ENCODE measurements at places on chromosomes 7 and 10. TPM values are rescaled to one million over a fixed set of nuclear protein-coding genes. Genes with fewer than 3 reads are reported as not detected.

Gene DHX32
- polyA plus RNA-seq = 22.0 TPM

Gene PAPOLB
- polyA plus RNA-seq = 0.04 TPM

Gene HERC4
- polyA plus RNA-seq = 42.1 TPM

Gene SPDYE1
- 2.0 TPM for polyA plus RNA-seq

Gene MAP3K8
- polyA plus RNA-seq = 5.5 TPM

Gene STEAP1
- polyA plus RNA-seq = 3.5 TPM

Gene WDR86
- polyA plus RNA-seq = 1.7 TPM

Gene GPR158
- polyA plus RNA-seq = 0.07 TPM

Gene MYH16
- polyA plus RNA-seq = 0.08 TPM

GRCh38 chr7:115352375-115352774, 430.5 kb downstream of the MDFIC start:
- DNase-seq = peak; percentile 51

DNA sequence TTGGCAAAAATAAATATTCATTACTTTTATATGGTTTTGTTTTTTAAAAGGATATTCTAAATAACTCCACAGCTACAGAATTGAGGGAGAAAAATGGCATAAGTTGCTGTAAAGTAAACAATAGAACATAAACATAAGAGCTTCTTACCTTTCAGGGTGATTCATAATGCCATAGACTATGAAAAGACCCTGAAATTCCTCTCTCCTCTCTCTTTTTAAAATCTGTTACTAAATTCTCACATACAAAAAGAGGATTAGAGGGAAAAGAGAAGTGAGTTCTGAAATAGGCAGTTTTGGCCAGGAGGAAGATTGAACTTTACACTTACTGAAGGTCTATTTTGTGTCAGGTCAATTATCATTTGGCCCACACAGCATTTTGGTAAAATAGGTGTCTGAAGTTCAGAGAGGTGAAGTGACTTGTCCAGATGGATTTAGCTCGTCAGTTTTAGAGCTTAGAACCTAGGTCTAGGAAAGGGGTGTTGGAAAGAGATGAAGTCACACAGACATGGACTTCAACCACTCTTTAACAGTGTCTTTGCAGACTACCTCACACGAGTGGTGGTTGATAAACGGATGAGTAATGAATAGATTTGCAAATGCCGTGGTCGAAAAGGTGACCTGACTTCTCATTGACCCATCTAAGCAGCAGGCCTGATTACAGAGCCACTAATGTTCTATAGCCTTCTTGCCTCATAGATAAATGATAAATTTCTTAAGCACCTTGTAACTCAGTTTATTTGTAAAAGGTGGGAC, 190.6 kb upstream of the CCDC6 start:
- DNase-seq = no peak

DNA sequence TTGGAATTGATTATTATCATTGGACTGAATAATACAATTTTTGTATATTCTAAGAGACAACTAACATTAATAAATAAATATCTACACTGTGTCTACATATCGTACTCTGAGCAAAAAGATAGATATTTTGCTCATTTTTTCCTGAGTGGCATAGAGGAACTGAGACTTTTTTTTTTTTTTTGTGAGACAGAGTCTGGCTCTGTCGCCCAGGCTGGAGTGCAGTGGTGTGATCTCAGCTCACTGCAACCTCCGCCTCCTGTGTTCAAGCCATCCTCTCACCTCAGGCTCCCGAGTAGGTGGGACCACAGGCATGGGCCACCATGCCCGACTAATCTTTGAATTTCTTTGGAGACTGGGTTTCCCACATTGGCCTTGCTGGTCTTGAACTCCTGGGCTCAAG, 14.0 kb downstream of the KMT2E start:
- no peak for DNase-seq

DNA sequence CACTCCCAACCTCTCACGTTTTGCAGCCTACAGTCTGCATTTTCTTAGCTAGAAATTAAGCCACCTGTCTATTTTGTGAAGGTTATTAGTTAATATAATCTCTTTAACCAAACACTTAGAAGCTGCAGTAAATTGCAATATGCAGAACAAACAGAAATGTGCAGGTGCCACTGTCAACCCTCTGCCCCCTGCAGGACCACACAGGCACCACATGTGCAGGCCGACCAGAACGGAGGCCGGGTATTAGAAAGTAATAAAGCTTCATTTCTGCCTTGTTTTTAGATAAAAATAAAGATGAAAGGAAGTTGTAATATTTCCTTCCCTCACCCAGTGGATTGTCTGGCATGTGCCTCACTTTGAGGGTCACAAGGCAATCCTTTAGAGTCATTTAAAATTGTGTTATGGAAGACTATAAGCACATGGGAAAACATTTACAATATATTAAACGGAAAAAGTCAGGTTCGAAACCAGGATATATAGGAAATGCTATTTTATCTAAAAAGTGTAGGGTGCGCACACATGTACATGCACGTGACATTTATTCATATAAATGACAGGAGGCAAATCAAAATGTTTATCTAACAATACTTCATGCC, 158.2 kb downstream of the ARHGAP12 start:
- no peak for DNase-seq

- no peak for DNase-seq
Measured at GRCh38 chr7:2800931-2801688, 43.0 kb downstream of the GNA12 start.

GRCh38 chr7:95950698-95951097, 178.3 kb downstream of the DYNC1I1 start:
- DNase-seq = no peak

- peak; percentile 49 for DNase-seq
Measured at GRCh38 chr7:129925416-129926002, 27.3 kb downstream of the UBE2H start.

- DNase-seq = no peak
Measured at GRCh38 chr7:87426160-87426559, 49.3 kb downstream of the ABCB4 start.

GRCh38 chr7:115183431-115184057, 261.6 kb downstream of the MDFIC start:
- DNase-seq = no peak

DNA sequence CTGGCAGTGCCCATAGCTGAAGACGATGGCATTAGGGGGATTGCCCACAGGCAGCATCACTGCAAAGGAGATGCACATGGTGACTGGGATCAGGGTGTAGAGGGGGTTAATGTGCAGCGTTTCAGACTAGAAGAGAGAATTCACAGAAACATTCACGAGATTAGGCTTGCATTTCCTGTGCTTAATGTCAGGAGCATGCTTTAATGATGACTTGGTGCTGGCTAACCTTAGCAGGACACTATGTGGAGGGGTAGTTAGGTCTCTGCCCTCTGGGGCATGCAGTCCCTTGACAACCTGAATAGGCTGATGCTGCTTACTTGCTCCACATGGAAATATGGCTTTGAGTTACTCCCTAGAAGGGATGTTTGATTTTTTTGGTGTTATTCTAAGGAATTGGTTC, 21.8 kb downstream of the STMP1 start:
- no peak for DNase-seq

- no peak for DNase-seq
Measured at GRCh38 chr10:35641676-35642034, 441 bp downstream of the FZD8 start.

DNA sequence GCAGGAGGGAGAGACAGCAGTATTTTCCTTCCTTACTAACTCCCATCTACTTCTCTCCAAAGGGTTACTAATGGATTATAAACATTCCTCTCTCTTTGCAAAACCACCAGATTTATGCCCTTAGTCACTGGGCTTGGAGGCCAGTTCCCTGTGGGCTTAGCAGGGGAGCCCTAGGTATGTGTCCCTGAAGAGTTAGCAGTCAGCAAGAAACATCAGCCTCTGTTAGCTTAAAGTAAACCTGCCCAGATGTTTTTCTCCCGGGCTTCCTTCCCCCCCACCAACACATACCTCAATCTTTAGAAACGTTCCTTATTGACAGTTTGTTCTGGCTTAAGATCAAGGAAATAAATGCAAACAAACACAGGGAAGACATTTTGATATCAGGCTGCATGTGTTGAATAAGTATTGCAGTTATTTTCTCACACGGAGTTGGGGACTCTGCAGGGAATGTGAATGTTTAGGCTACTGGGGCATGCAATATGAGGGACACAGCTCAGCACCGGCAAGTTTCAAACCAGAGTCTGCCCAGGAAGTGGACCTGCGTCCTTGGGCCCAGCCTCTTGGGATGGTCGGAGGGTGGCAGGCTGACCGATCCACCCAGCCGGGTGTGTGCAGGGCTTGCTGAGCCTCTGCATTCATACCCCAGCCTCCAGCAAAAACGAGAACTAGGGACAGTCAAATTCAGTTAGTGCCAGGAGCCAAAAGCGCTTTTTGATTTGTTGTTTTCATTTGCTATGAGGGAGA, 252.0 kb upstream of the GRB10 start:
- no peak for DNase-seq

DNA sequence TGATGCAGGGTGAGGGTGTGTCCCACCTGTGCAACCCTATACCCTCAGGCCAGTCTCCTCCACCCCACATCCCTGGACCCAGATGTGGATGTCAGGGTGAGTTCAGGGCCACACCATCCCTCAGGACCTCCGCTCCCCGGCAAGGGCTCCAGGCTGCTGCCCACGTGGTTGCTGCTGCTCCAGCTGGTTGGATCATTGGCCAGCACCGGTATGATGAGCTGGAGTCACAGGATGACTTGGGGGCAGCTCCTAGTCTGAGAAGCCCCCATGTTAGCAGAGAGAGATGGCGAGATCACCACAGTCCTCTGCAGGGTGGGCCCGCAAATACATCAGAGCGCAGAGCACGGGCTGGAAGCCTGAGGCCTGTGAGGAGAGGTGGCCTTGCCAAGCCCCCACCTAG, 103.3 kb upstream of the GDF10 start:
- DNase-seq = no peak

- no peak for DNase-seq
Measured at GRCh38 chr10:79202188-79203013, 133.6 kb downstream of the ZMIZ1 start.

GRCh38 chr7:141979568-141979967, 6.0 kb upstream of the TAS2R38 start:
- DNase-seq = no peak

DNA sequence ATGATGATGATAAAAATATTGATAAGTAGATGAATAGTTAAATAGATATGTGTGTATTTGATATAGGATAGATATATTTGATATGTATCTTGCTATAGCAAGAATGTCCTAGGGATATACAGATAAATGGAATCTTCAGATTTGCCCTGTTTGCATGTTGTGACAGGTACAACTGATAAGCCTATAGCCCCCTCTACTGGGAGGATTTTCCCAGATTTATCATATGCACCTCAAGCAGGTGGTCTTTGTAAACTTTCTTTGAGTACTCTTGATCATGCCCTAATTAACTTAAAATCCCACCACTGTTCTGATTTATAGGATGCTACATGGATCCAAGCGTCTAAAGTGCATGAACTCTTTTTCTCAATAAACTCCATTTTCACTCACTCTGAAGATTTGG, 1050.7 kb downstream of the SORCS3 start:
- DNase-seq = peak; percentile 13

DNA sequence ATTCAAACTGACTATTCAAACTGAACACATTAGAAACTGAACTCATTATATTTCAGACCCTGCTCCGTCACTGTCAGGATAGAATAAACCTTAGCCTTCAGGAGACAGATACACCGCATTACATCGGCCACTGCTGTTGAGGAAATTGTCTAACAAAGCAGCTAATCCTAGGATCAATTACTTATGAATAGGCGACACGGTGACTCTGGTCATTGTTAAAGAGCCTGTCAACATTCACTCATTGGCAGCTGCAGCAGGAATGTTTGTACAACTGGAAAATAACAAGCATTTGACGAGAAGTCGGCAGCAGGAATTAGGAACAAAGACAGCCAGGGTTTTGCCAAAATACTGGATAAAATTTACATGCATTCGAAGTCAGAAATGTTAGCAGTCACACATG, 112.0 kb upstream of the MKX start:
- DNase-seq = no peak

DNA sequence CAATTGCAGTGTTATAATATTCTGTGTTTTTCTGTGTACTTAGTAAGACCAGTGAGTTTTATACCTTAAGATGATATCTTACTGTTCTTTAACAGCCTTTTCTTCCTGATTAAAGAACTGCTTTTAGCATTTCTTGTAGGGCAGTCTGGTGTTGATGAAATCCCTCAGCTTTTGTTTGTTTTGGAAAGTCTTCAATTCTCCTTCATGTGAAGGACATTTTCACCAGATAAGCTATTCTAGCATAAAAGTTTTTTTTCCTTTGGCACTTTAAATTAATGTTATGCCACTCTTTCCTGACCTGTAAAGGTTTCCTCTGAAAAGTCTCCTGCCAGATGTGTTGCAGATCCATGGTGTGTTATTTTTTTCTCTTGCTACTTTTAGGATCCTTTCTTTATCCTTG, 1059.8 kb downstream of the LRMDA start:
- DNase-seq = no peak

DNA sequence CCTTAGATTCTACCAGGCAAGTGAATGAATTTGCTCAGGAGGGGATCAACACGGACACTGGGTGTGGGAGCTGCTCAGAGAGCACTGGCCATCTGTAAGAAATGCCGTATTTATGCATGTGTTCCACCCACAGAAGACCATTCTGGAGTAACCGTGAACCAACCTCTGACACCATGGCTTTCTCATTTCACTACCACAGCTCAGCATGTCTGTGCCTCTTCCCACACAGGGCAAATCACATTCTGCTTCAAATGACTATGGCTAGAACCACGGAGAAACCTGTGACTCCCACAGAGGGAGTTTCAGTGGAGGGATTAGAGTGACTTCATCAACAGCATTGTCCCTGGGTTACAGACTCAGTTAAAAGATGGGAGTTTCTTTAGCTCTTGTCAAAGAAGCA, 893.4 kb downstream of the XPNPEP1 start:
- DNase-seq = no peak

- DNase-seq = no peak
Measured at GRCh38 chr10:116694243-116694926, 48.0 kb downstream of the HSPA12A start.

GRCh38 chr7:34727464-34727995, 69.5 kb downstream of the NPSR1 start:
- DNase-seq = no peak

GRCh38 chr10:71998840-71999194, 34.6 kb downstream of the CHST3 start:
- peak; percentile 60 for DNase-seq

DNA sequence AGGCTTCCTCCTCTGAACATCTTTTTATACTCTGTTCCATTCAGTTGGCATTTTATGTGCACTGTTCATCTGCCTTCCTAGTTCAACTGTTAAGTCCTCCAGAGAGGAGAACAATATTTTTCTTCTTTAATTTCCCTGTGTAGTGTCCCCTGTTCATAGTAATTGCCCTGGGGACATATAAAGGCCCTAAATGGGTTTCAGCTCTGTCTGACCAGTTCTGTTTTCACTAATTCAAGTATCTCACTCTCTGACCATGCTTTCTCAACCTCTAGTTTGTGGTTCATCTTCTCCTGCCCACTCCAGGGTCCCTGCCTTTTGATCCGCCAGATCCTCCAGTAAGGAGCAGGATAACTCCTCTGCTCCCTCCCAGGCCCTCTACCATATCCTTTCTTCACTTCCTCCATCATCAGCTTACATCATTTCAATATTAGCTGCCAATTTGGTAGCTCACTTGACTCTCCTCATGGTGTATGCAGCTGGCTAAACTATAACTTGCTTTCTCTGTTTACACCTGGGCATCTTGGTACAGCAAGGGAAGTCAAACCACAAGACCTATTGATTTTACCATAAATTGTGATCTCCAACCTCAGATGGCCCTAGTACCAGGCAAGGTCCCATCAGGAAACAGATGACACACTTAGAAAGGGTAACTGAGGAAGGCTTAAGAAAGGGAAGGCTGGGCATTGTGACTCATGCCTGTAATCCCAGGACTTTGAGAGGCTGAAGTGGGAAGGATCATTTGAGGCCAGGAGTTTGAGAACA, 17.7 kb upstream of the C10orf67 start:
- DNase-seq = no peak

- DNase-seq = no peak
Measured at GRCh38 chr10:43960981-43961380, 312.3 kb upstream of the ZNF32 start.
